CD4-positive, alpha-beta T cell treated with Interleukin-2 at 100 ng/mL for 4 hours (primary cell): ENCODE measurements at places on chromosomes 6 and 20.

DNA sequence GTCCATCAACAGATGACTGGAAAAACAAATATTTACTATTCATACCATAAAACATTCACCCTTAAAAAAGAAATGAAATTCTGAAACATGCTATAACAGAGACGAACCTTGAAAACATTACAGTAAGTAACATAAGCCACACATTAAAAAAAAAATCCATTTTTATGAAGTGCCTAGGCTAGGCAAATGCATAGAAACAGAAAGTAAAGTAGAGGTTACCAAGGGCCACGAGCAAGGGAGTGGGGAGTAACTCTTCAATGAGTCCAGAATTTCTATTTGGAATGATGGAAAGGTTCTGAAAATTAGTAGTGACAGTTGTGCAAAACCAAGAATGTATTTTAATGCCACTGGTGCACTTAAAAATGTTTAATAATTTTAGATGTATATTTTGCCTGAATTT is 47.7 kb downstream of the STAU1 start:
- DNase-seq, result no peak

DNA sequence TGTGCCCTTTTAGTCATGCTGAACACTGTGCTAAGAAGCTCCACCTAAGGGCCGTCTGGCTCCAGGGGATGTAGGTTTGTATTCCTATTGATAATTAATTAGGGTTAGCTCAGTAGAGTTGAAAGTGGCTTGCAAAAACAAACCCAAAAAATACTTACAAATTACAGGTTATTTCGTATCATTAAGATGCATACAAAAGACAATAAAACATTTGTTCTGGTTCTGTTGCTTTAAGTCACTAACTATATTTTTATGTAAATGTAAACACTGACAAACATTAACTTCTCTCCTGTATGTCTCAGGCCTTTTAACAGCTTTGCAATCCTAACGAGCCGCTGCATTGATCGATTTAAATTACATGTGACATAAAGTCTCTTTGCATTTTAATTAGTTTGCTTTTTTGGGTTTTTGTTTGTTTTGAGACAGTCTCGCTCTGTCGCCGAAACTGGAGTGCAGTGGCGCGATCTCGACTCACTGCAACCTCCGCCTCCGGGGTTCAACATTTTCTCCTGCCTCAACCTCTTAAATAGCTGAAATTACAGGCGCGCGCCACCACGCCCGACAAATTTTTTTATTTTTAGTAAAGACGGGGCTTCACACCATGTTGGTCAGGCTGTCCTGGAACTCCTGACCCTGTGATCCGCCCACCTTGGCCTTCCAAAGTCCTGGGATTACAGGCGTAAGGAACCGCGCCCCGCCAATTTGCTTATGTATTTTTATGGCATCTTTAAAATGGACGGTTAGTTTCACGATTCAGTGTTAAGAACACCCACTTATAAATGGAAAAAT is 110.9 kb downstream of the HFE start:
- peak; percentile 27 for DNase-seq

GRCh38 chr20:34871966-34872621 is 562 bp downstream of the GGT7 start:
- no peak for DNase-seq

- no peak for DNase-seq
Measured at GRCh38 chr6:115982453-115982852, 78.2 kb downstream of the FRK start.

DNA sequence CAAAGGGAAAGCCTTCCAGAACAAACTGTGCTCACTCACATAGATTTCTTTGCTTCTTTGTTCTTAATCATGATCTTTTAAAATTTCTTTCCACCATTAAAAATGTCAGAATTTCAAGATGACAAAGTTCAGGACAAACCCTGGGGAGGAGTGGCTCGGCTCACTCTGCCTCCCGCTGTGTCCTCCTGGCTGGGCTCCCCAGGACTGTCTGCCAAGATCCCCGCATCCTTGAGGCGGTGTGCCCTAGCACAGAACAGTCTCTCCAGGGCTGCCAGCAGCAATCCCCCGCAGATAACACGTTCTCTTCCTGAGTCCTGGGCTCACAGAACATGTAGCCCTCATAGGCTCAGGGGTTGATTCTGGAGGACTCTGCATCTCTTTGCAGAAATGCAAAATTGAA is 98.4 kb upstream of the KCNG1 start:
- no peak for DNase-seq

GRCh38 chr20:8344106-8344505 is 212.0 kb downstream of the PLCB1 start:
- no peak for DNase-seq

GRCh38 chr6:3410385-3411360 is 46.2 kb downstream of the SLC22A23 start:
- DNase-seq, result peak; percentile 62

DNA sequence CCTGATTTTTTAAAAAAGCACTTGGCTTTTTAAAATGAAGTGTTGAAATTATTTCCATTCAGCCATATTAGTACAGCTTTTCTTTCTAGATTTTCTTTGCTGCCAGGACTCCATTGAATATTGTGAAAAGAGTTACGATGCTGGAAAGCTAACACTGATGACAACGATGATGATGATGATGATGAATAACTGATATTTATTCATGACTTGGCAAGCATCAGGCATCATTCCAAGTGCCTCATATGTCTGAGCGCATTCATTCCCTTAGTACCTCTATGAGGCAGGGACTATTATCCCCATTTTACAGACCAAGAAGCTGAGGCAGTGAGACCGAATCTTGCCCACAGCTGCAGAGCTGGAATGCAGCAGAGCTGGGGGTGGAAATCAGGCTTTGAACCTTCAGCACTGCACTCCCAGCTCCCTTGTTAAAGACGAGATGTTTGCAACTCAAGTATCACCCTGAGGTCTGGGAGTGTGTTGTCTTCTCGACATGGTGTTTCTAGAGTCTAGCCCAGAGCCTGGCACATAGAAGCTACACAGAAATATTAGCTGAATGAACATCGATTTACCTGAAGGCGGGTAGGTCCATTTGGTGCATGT is 85.5 kb upstream of the FRMD1 start:
- DNase-seq, result no peak

DNA sequence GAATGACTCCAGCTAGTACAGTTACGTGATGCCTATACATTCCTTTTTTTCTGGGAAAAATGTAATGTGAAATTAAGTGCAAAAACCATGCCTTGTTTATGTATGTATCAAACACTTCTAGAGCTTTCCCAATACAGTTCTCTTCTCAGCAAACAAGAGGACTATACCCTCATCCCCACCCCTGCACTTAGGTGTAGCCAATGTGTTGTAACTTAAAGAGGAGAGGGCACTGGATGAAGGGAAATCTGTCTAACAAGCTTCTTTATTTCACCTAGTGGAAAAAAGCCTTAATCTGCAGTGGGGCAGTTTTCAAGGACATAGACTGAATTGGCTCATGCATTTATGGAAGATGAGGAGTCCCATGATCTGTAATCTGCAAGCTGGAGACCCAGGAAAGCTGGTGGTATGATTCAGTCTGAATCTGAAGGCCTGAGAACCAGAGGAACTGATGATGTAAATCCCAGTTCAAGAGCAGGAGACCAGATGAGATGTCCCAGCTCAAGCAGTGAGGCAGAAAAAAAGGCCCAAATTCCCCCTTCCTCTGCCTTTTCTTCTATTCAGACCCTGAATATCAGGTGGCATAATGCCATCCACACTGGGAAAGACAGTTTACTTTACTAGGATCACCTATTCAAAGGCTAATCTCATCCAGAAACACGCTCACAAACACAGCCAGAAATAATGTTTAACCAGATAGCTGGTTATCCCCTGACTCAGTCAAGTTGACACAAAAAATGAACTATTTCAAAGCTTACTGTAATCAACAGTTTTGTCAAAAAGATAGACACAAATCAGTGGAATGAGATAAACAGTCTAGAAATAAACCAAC is 25.8 kb upstream of the SLC17A3 start:
- no peak for DNase-seq

DNA sequence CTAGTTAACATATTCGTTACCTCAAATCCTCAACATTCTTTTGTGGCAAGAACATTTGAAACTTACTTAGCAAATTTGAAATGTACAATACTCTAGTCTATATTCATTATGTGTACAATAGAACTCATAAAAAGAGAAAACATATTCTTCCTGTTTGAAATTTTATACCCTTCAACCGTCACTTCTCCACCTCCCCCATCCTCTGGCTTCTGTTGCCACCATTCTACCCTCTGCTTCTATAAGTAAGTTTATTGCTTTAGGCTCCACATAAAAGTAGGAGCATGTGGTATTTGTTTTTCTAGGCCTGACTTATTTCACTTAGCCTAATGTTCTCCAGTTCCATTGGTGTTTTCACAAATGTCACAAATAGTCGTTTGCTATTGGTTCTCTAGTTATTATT is 205.3 kb downstream of the TENT5A start:
- DNase-seq, result no peak

DNA sequence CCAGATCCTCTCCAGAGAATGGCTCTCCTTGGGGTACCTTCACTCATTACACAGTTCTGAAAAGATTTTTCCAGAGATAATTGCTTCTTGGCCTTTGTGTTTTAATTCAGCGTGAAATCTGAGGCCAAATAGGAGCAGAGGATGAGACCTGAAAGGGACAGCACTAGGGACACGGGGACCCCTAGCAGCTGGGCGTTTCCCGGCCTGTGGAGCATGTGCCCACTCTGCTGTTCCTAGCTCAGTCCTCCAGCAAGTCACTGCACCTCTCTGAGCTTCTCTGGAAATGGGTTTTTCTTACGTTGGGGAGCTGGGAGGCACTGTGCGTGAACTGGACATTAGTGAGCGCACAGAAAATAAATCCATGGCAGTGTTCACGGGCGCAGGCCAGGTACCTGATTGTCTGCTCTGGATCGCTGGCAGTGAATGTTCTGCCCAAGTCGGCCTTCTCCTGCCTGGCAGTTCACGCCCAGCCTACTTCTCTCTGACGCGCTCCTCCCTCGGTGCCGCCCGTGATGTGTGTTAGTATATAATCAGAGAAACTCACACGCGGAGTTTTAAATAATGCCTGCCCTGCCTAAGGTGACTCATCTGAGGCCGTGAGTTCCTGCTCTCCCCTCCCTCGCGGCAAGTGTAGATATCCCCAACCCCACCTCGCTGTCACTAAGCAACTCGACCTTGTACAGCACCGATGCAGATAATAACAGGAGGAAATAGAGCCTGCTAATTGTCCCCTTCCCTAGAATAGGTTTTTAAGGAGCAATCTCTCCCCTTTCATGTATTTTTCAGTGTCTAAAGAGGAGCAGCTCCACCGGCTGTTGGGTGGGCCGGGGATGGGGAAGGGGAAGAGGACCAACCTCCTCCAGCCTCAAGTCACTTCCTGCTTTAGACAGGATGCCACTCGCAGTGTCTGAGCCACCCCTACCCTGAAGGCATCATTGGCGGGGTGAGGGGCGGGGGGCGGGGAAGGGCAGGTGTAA is 2.7 kb upstream of the TUBB2A start:
- DNase-seq, result peak; percentile 87

DNA sequence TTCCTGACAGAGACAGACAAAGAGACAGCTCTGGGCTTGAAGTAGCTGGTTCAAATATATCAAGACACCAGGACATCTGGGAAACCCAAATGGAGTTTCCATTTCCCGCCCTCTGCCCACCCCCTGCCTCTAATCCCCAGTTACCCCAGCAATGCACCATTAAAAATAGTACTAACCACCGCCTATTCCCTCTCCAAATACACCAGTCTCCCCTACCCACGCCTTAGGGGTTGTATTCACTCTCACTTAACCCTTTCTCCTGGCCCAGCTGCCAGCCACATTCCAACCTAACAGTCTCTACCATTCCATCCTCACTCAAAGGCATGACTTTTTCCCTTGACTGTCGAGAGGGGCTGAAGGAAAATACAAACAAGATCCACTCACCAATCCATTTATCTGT is 22.4 kb downstream of the GABBR1 start:
- DNase-seq, result no peak

DNA sequence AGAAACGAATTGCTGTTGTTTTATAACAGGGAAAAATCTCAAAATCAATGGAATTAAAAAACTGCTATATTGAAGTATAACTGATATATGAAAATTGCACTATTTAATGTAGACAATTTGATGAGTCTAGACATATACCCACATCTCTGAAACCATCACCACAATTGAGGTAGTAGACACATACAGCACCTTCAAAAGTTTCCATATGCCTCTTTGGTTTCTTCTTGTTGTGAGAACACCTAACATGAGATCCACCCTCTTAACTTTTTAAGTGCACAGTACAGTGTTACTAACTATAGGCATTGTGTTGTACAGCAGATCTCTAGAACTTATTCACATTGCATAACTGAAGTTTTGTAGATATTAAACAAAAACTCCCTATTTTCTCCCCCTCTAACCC is 14.0 kb upstream of the SLC17A5 start:
- DNase-seq, result no peak

- DNase-seq, result no peak
Measured at GRCh38 chr6:135814043-135814442, 37.5 kb upstream of the PDE7B start.

GRCh38 chr6:5968817-5969734 is 37.6 kb downstream of the NRN1 start:
- DNase-seq, result no peak

DNA sequence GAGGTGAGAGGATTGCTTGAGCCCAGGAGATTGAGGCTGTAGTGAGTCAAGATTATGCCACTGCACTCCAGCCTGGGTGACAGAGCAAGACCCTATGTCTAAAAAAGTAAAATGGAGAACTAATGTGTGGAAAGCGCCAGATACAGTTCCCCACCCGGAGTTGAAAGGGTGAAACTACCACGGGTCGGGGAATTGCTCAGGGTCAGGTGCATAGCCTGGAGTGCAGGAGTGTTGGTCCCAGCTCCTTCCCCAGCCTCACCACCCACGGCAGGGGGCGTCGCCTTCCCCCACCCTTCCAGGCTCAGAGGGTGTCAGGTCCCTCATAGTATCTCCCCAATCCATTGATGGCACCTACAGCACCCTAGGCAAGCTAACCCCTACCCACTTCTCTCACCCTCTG is 26.1 kb downstream of the C20orf203 start:
- no peak for DNase-seq

DNA sequence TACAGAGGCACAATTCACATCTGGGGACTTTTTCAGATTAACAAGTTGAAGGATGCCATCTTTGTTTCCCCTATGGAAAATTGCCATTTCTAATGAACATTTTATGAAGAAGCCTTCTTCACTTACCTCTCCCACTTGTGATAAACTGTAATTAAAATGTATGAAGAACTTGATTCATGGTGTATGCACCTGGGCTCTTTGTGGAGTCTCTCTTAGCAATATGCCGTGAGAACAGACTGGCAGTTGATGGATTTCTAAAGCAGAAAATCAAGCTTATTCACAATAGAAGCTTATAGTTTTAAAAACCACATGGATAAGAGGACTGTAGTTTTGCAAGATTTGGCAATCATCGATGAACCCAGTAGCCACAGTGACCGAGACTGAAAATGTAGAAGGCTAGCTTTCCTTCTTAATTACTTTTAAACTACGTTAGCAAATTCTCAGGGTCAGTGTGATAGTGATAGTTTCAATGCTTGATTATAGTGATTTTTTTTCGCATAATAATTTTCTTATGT is 270.6 kb downstream of the PRL start:
- DNase-seq, result no peak
